Tibial nerve (tissue), 4 donors: ENCODE measurements at places on chromosomes 2 and 18. TPM values are rescaled to one million over a fixed set of nuclear protein-coding genes. Genes with fewer than 3 reads are reported as not detected.

- DNase-seq = no peak
- H3K4me3 ChIP-seq = no peak overlapping the region
- H3K27ac ChIP-seq = no peak overlapping the region
- no peaks in the 10 kb centered on the region for H3K27me3 ChIP-seq
- H3K36me3 ChIP-seq = no peaks in the 10 kb centered on the region
These were observed 20.8 kb upstream of the OTOS start for GRCh38 chr2:240161087-240161750.

DNA sequence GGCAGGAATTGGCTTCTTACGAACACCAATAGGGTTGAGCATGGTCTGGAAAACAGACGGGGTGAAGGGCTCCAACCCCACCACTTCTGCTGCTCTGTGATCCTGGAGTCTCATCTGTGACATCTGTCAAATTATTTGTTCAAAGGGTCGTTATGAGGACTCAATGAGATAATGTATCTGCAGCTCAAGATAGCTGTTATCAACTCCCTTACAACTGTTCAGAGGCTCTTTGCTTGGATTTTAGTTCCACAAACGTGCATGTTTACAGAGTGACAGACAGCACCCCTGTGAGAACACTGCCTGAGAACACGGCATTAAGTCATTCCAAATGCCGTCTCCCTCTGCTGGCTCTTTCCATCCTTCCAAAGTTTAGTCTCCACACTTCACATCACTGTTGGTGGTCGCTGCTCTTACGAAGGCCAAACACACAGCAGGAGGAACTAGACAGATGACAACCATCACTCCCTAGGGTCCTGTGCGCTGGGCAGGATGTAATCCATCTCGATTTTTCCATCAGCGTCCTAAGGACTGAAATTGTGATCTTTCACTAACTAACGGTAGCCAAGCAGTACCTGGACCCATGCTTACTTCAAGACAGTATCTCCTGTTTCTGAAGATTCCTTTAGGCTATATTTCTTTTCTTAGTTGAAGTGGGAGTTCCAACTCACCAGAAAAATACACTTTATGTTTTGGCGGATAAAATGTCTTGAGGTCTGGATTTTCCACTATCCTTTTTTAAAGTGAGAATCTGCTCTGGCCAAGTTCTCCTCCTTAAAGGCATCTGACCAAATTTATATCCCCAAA, 220.3 kb downstream of the ANAPC1 start:
- H3K27me3 ChIP-seq = no peaks in the 10 kb centered on the region
- no peak for DNase-seq
- no peak overlapping the region for H3K27ac ChIP-seq
- H3K4me1 ChIP-seq = peaks cover 6% of the 10 kb centered on the region
- H3K4me3 ChIP-seq = no peak overlapping the region

Gene RGPD8
- total RNA-seq = 16.4 TPM

DNA sequence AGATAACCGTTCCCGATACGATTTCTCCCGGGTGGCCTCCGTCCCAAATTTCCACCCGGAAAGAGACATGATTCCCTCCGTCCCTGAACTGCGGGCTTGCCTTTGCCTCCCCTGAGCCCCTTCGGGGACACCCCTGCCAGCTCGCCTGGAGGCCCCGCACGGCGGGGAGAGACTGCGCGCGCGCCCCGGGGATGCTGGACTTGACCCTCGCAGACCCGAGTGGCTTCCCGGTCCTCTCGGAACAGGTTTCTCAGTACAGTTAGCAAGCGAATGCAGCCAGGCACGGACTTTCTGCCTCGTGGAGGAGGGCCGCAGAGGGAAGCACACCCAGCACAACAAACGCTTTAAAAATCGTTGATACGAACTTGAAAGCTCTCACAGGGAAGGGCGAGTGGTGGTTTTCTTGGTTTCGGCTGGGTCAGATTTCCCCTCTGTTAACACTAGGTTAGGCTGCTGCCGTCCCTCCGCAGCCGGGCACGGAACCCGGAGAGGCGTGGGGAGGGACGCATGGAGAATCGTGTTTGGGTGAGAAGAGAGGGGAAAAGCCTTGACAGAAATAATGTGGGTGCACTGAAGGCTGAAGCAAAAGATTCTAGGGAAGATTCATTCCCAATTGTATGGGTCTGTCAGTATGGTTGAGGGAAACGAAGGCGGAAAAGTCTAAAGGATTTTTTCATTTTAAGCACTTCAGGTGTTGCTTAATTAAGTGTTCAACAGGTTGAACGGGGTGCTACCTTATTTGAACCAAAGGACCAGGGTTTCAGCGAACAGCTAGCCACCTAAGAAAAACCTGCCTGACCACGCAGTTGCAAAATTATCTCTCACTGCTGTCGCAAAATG, 916 bp downstream of the TNFRSF11A start:
- no peak overlapping the region for H3K27ac ChIP-seq
- H3K4me3 ChIP-seq = peak overlapping the region; percentile 45
- H3K36me3 ChIP-seq = no peaks in the 10 kb centered on the region
- no peak for DNase-seq
- peaks cover 7% of the 10 kb centered on the region for H3K4me1 ChIP-seq

DNA sequence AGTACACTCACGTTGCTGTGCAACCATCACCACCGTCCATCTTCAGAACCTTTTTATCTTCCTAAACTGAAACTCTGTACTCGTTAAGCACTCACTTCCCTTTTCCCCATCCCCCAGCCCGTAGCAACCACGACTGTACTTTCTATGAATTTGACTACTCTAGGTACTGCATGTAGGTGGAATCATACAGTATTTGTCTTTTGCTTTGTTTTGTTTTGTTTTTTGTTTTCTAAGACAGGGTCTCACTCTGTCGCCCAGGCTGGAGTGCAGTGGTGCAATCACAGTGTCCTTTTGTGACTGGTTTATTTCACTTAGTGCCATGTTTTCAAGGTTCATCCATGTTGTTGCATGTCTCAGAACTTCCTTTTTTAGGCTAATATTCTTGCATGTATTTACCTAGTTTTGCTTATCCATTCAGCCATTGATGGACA, 7.0 kb upstream of the TYMS start:
- no peak overlapping the region for H3K27ac ChIP-seq
- no peaks in the 10 kb centered on the region for H3K36me3 ChIP-seq
- H3K4me3 ChIP-seq = no peak overlapping the region
- H3K27me3 ChIP-seq = no peaks in the 10 kb centered on the region
- H3K4me1 ChIP-seq = no peaks in the 10 kb centered on the region

Gene GLI2
- 7.5 TPM for total RNA-seq

DNA sequence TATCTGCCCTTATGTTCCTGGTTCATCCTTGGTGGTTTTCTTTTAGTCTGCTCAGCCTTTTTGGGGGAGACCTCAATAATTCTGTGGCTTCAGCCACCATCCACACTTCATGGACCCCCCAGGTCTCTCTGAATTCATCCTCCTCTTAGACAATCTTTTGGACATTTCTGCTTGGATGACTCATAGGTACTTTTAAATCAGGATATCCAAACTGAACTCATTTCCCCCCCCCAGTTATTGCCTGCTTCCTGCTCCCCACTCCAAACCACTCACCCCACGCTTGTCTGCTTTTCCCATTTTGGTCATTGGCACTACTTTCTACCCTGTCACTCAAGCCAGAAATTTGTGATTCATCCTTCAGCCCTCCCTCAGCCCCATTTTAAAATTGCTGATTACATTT, 78.5 kb downstream of the TANC1 start:
- no peak overlapping the region for H3K4me3 ChIP-seq
- DNase-seq = no peak
- H3K27ac ChIP-seq = peak overlapping the region; percentile 33
- peaks cover 23% of the 10 kb centered on the region for H3K4me1 ChIP-seq
- H3K36me3 ChIP-seq = no peaks in the 10 kb centered on the region

Gene CYTIP
- total RNA-seq = 9.3 TPM

Gene LOXL3
- total RNA-seq = 5.0 TPM

GRCh38 chr2:176106581-176107539, at the start of gene HOXD11:
Gene HOXD11 (plus strand): TSS chr2:176107280. CDS start chr2:176107356, 76 bp downstream.
- no peak within 1 kb of the TSS for H3K4me3 ChIP-seq
- H3K27ac ChIP-seq = no peak within 1 kb of the TSS
- peaks cover 97% of the 10 kb centered on the region for H3K27me3 ChIP-seq
- peaks cover 19% of the 10 kb centered on the region for H3K4me1 ChIP-seq
- DNase-seq = peak; percentile 40

Gene BMP10
- not detected for total RNA-seq

Gene EFHD1
- 48.7 TPM for total RNA-seq

Gene CIB4
- total RNA-seq = not detected

DNA sequence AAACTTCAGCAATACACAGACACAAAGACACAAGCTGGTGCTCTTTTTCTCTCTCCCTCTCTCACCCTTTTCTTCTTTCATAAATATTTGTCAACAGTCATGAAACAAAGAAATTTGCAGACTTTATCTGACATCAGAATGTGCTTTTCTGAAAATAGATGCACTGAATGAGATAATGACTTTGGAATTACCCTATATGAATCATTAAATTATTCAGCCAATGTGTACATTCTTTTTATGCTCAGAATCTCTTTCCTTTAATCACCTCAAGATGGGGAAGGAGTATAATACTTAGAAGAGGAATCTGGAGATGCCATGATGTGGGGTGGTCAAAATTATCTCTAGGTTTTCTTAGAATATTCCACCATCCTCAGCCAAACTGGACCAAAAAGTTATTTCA, 289.9 kb downstream of the LRRTM1 start:
- H3K36me3 ChIP-seq = no peaks in the 10 kb centered on the region
- H3K4me1 ChIP-seq = no peaks in the 10 kb centered on the region
- H3K27ac ChIP-seq = no peak overlapping the region
- H3K27me3 ChIP-seq = no peaks in the 10 kb centered on the region
- H3K4me3 ChIP-seq = no peak overlapping the region
- no peak for DNase-seq

- no peaks in the 10 kb centered on the region for H3K36me3 ChIP-seq
- H3K27me3 ChIP-seq = no peaks in the 10 kb centered on the region
- H3K4me1 ChIP-seq = no peaks in the 10 kb centered on the region
- H3K27ac ChIP-seq = no peak overlapping the region
These were observed 819 bp downstream of the GRHL1 start for GRCh38 chr2:9952286-9952737.

GRCh38 chr2:233498126-233498525, 68.5 kb downstream of the USP40 start:
- DNase-seq = no peak
- peaks cover 75% of the 10 kb centered on the region for H3K36me3 ChIP-seq
- no peak overlapping the region for H3K4me3 ChIP-seq
- no peak overlapping the region for H3K27ac ChIP-seq

Gene BCL2
- total RNA-seq = 79.1 TPM

- H3K36me3 ChIP-seq = no peaks in the 10 kb centered on the region
- H3K27ac ChIP-seq = no peak overlapping the region
- H3K4me1 ChIP-seq = no peaks in the 10 kb centered on the region
- H3K4me3 ChIP-seq = no peak overlapping the region
These were observed 480.1 kb upstream of the TCF4 start for GRCh38 chr18:56067969-56068671.

GRCh38 chr2:68287580-68288441, 31.9 kb downstream of the CNRIP1 start:
- peaks cover 29% of the 10 kb centered on the region for H3K4me1 ChIP-seq
- H3K27ac ChIP-seq = no peak overlapping the region
- no peak overlapping the region for H3K4me3 ChIP-seq
- no peak for DNase-seq
- no peaks in the 10 kb centered on the region for H3K36me3 ChIP-seq

Gene MYOM1
- 4.8 TPM for total RNA-seq

- no peaks in the 10 kb centered on the region for H3K36me3 ChIP-seq
- H3K27me3 ChIP-seq = no peaks in the 10 kb centered on the region
- H3K4me1 ChIP-seq = peaks cover 26% of the 10 kb centered on the region
These were observed 30.1 kb upstream of the ZNF516 start for GRCh38 chr18:76524900-76525698.

Gene PREPL
- total RNA-seq = 33.0 TPM

Gene ASNSD1
- 55.7 TPM for total RNA-seq

Gene STK36
- 66.6 TPM for total RNA-seq

- no peak for DNase-seq
- no peaks in the 10 kb centered on the region for H3K4me1 ChIP-seq
These were observed 494 bp upstream of the RBM45 start for GRCh38 chr2:178111743-178112142.

- H3K4me1 ChIP-seq = peaks cover 28% of the 10 kb centered on the region
- H3K36me3 ChIP-seq = no peaks in the 10 kb centered on the region
- H3K27me3 ChIP-seq = no peaks in the 10 kb centered on the region
These were observed 46.1 kb downstream of the RASGRP3 start for GRCh38 chr2:33522576-33522975.

GRCh38 chr2:120945832-120946499, 210.3 kb downstream of the GLI2 start:
- H3K27ac ChIP-seq = no peak overlapping the region
- no peak for DNase-seq
- no peaks in the 10 kb centered on the region for H3K36me3 ChIP-seq
- no peaks in the 10 kb centered on the region for H3K27me3 ChIP-seq
- no peak overlapping the region for H3K4me3 ChIP-seq
- H3K4me1 ChIP-seq = peaks cover 4% of the 10 kb centered on the region

Gene NPHP1
- 8.7 TPM for total RNA-seq

DNA sequence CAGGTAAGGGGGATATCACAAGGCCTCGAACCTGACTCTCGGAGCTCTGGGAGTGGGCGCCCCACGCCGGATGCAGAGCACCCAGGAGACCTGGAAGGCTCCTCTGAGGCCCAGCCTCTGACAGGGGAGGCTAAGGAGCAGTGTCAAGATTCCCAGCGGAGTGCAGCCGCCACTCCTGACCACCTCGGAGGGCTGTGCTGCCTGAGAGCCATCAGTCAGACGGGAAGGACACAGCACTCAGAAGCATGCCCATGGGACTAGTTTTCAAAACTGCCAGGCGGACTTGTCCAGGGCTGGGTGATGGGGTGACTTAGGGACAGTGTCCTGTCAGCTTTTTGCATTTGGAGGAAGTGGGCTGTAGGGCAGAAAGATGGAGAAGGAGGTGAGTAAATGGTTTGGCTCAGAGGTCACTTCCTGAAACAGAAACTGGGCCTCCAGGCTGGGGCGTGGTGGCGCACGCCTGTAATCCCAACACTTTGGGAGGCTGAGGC, 34.6 kb upstream of the B3GNT7 start:
- no peak for DNase-seq
- H3K4me3 ChIP-seq = no peak overlapping the region
- no peaks in the 10 kb centered on the region for H3K36me3 ChIP-seq
- no peaks in the 10 kb centered on the region for H3K4me1 ChIP-seq
- H3K27ac ChIP-seq = no peak overlapping the region
- no peaks in the 10 kb centered on the region for H3K27me3 ChIP-seq

DNA sequence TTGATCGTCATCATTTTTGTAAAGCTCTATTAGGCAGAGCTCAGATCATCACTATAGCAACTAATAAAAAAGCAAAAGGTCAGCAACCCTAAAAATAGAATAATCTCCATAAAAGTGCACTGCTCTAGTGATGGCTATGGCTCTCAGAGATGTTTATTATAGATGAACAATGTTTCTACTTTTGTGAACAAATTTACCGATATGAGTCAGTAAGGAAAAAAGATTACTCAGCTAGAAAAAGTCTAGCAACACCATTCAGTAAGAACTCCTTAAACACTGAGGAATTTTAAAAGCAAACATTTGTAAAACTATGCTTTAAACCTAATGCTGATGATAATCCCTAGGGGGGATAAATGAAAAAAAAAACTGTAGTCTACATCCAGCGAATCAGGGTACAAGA, 69.6 kb downstream of the ACVR1C start:
- no peak overlapping the region for H3K27ac ChIP-seq
- H3K27me3 ChIP-seq = no peaks in the 10 kb centered on the region
- H3K36me3 ChIP-seq = no peaks in the 10 kb centered on the region

Gene GPR45
- total RNA-seq = not detected
